ENCODE measurements at places on chromosomes 2 and 18.

DNA sequence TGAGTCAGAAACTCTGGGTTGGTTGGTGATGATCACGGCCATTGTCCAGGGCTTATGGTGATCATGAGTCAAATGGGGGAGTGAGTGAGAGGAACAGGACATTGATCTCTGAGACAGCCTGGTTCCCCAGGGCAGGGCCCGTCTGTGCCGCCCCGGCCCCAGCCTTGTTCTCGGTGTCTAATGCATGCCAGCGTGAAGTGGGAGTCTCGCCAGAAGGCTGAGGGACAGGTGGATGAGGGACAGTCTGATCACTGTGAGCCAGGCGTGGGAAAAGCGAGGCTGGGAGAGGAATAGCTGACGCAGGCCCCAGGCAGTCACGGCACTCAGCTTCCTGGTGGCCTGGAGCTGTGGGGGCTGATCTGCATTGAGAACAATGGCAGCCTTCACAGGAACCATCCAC is 208.3 kb upstream of the HDAC4 start:
- peak; percentile 44 for DNase-seq

GRCh38 chr2:70710038-70710690 is 57.8 kb downstream of the ADD2 start:
- DNase-seq = no peak

GRCh38 chr18:44588508-44588907 is 92.2 kb upstream of the SETBP1 start:
- no peak for DNase-seq

- no peak for DNase-seq
Observed at GRCh38 chr18:527146-527545, 26.6 kb upstream of the COLEC12 start.

DNA sequence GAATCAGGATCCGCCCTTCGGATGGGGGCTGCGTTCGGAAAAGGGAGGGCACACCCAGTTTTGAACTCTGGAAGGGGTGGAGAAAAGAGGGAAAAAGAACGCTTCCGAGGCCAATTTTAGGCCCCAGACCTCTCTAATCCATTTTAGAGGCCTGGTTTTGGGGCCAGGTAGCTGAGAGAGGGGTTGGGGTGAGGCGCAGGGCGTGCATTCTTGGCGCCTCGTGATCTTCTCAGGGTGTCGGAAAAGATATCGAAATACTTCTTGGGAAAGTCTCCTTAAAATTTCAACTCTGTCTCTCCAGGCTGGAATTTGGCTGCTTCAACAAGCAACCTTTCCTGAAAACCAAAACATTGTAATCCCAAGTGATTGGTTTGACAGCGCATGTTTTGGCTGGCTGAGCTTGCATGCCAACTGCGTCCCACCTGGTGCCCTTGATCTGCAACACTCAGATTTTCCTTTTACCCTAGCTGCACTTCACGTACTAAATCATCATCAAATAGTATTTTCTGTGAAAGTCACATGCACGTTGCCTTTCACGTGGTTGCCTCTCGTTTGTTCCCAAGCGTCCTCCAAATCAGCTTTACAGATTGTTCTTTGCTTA is 864 bp upstream of the XPO1 start:
- no peak for DNase-seq

- no peak for DNase-seq
Observed at GRCh38 chr2:75058427-75058826, 100.0 kb downstream of the POLE4 start.

GRCh38 chr2:8481463-8482009 is 200.3 kb upstream of the ID2 start:
- DNase-seq = peak; percentile 81

- no peak for DNase-seq
Observed at GRCh38 chr2:149385350-149385749, 55.0 kb downstream of the LYPD6 start.

GRCh38 chr18:46771141-46771540 is 14.3 kb upstream of the ST8SIA5 start:
- no peak for DNase-seq

DNA sequence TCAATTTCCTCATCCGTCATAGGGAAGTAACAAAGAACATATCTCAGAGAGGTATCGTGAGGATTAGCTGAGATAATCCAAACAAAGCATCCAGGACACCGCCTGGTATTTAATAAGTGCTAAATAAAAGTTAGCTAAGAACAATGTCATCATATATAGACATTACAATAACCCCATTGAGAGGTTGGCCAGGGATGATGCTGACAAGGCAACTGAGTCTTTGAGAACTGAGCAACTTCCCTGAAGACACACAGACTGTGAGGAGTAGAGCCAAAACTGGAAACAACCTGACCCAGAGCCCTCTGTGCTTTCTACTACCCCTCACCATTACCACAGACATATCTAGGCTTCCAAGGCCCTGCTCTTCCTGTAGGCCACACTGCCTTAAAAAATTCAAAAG is 1.6 kb upstream of the DCTN1 start:
- DNase-seq = no peak

GRCh38 chr2:72780477-72780876 is 45.4 kb downstream of the EXOC6B start:
- no peak for DNase-seq

- no peak for DNase-seq
Observed at GRCh38 chr2:220076734-220077133, 449.3 kb downstream of the SLC4A3 start.

DNA sequence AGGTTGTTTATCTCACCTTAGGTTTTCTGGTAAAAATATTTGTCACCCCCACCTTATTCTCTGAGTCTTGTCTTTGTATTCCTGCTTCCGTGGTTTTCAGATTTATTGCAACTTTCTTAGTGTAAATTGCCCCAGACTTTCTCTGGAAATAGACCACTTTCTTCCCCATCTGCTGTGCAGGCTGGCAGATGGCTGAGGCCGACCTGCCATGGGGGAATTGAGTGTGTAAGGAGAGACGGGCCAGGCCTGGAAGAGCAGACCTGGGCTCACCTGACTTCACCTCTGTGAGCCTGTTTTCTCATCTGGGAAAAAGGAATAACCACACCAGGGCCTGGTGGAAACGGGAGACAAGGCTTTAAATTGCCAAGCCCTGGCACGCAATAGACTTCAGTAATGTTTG is 44.9 kb downstream of the ACKR3 start:
- no peak for DNase-seq

- DNase-seq = peak; percentile 9
Observed at GRCh38 chr2:85712336-85712735, 18.2 kb downstream of the GNLY start.

DNA sequence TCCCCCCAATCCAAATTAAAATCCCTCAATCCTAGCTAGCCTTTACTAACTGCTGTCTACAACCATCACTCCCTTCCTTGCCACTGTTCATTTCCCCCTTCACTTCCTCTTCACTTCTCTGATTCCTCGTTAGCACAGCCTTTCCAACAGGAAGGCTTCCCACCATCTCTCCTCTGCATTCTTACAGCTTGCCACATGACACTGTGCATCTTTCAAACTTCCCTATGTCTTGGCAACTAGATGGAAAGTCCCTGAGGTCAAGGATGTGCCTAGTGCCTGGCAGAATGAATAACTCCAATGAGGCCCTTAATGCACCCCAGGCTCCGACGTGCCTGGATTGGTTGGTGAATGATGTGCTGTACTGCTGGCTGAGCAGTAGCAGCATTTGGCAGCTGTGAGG is 15.2 kb downstream of the SAP130 start:
- no peak for DNase-seq

DNA sequence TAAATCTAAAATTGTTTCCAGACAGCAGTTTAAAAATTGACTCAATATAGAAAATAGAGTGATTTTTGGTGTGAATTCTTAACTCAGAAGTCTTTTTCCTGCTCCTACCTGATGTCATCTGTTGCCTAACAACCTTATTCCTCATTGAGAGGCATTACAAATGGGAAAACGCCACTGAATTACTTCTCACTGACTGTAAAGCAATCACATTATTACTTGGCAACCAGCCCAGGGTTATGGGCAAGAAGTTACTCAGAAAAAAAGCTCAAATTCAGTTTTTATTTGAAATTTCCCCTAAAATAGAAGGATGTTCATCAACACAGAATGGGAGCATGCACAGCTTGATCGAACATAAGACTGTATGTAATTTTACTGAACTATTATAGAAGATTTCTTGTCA is 201.8 kb upstream of the GULP1 start:
- no peak for DNase-seq

DNA sequence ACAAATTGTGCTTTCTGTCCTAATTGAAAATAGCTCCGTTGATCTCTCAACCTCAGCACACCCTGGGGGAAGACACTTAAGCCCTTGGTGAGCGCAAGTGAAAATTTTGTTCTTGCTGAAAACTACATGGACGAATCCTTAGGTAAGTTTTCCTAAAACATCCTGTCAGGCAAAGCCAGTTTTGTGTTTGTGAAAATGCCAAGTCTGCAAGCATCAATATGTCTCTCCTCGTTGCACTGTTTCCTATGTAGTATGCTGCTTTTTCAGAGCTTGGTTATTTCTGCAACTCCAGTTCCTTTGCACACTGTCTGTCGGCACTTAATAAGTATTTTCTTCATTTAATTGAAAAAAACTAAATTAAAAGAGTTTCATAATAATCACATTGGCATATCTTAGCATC is 146.9 kb upstream of the POU3F3 start:
- DNase-seq = no peak

DNA sequence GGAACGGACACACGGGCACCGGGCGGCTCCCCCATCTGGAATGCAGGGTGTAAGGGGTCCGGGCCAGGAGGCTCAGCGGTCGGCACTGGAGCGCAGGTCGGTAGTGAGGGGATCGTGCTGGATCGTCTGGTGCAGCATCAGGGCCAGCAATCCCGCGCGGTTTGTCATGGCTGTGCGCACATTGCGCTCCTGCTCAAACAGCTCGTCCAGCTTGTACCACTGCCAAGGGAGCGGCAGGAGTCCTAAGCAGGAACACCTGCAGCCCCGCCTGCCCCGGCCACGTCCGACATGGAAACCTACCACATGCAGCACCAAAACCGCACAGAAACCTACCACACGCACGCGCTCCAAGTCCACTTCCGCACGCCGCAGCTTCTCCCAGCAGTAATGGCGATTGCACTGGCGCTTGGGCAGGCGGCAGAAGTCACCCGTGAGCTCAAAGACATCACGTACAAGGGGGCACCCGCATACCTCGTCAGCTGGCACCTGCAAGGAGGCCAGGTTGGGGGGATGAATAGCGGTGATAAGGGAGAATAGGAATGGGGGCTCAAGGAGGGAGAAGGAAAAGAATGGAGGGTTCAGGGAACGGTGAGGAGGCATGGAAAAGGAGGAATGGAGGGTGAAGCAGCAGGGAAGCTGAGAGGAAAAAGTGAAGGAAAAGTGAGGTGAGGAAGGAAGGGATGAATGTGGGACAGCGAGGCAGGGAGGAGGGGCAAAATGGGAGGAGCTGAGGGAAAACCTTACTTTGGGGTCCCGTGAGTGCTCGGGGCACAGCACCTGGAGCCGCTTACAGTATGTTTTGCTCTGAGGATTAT is 1.4 kb upstream of the MBD1 start:
- no peak for DNase-seq

GRCh38 chr18:46468426-46469180 is 188.4 kb downstream of the LOXHD1 start:
- no peak for DNase-seq

DNA sequence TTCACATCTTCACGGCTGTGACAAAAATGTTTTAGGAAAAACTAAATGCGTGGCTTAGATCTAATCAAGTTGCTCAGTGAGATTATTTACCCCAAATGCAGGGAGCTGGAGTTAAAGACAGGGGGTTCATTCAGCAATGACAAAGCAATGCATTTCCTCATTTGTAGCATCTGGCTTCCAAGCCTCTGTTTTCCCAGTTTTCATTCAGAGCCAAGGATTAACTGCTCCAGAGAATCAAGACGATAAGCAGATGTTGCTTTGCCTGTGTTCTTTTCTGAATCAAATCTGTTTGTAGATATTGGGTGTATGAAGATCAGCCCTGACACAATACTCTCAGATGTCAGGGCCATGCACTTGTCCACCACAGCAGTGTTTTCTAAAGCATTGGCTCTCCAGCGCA is 147.4 kb upstream of the SIX2 start:
- DNase-seq = no peak

GRCh38 chr2:235551965-235552364 is 58.1 kb downstream of the AGAP1 start:
- no peak for DNase-seq

DNA sequence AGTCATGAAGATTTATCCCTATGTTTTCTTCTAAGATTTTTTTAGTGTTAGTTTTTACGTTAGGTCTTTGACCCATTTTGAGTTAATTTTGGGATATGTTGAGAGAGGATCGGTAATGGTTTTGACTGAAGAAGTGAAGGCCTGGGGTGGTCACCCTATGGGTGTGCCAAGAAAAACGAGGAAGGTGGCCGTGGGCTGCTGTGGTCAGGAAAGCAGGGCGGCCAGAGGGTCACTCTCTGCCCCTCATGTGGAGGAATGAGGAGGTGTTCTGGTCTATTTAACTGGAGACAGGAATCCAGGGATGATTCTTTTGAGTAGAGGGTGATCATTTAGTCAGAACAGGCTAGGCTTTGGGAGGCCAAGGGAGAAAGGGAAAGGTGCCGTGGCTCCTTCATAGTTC is 50.7 kb downstream of the MYO7B start:
- DNase-seq = no peak

GRCh38 chr2:118635891-118636290 is 211.6 kb downstream of the EN1 start:
- no peak for DNase-seq

- peak; percentile 94 for DNase-seq
Observed at GRCh38 chr18:3451183-3451988, 1.4 kb downstream of the TGIF1 start.

GRCh38 chr2:88673363-88673762 is 18.1 kb upstream of the RPIA start:
- no peak for DNase-seq

DNA sequence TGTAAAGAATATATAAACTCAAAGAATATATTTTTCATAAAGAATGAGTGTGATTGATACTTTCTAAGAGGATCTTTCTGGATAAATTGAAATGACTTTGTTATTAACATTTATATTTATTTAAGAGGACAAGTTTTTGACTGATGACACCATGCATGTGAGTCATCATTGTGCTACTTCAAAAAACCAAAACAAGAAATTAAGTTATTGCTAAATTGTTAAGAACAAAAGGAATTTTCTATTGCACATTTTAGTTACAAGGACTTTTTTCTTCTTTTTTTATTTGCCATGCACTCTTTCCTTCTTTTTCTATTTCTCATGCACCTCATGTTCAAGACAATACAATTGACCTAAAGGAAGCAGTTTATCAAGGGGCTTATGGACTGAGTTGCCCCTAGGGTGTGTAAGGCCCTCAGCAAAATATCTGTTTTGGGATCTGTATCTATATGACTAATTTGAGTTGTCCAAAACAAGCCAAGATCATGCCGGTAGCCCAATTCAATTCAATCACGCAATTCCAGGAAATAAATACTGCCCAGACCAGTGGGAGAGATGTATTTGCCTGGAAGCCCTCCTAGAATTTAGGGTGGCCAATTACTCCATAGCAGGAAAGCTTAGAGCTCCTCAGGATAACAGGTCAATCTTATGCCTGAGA is 654.3 kb downstream of the METTL4 start:
- DNase-seq = no peak

Measured in activated CD8-positive, alpha-beta memory T cell treated with anti-CD3 and anti-CD28 coated beads for 24 hours (primary cell).